ENCODE measurements at places on chromosomes 6 and 20. TPM values are rescaled to one million over a fixed set of nuclear protein-coding genes. Genes with fewer than 3 reads are reported as not detected.

- DNase-seq = no peak
- no peaks in the 10 kb centered on the region for H3K27me3 ChIP-seq
- no peaks in the 10 kb centered on the region for H3K36me3 ChIP-seq
- no peak overlapping the region for H3K4me3 ChIP-seq
- peak overlapping the region; percentile 75 for H3K27ac ChIP-seq
- peaks cover 19% of the 10 kb centered on the region for H3K4me1 ChIP-seq
Measured at GRCh38 chr20:44394702-44395460, 39.4 kb downstream of the HNF4A start.

DNA sequence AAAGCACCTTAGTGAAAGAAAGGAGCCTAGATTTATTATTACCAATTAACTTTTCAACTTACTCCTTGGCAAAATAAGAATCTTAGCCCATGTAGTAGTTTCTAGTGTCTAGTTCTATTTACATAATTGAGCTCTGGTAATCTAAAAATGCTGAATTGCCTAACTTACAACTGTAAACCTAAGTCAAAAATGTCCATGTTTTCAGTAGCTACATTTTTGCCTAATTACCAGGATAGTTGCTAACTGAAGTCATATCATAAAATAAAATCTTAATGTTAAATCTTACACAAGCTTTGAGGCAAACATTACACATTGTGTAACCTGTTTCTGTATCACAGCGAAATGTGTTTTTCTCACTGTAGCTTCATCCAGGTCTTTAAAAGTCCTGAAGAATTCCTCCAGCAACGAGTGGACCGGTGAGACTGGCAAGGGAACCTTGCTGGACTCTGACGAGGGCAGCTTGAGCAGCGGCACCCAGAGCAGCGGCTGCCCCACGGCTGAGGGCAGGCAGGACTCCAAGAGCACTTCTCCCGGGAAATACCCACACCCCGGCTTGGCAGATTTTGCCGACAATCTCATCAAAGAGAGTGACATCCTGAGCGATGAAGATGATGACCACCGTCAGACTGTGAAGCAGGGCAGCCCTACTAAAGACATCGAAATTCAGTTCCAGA, 7.6 kb upstream of the CLDN20 start:
- H3K4me3 ChIP-seq = no peak overlapping the region
- no peak overlapping the region for H3K27ac ChIP-seq
- peaks cover 18% of the 10 kb centered on the region for H3K36me3 ChIP-seq
- H3K4me1 ChIP-seq = peaks cover 3% of the 10 kb centered on the region
- H3K27me3 ChIP-seq = no peaks in the 10 kb centered on the region

DNA sequence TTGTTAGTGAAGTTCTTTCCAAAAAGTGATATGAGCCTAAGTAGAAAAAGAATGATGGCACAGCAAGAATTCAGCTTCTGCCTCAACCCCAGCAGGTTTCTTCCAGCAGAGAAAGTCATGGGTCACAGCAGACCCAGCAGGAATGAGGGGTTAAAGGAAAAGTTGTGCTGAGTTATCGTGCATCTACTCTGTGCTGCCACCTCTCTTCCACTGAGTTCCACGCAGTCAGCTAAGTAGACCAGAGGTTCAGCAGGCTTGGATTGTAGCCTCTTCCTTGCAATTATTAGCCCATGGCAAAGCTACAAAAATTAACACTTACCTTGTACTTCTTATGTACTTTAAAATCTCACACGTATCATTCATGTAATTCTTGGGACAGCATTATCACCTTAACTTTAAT, 510.8 kb downstream of the PTPRT start:
- H3K27ac ChIP-seq = no peak overlapping the region
- H3K27me3 ChIP-seq = peaks cover 8% of the 10 kb centered on the region
- H3K36me3 ChIP-seq = peaks cover 19% of the 10 kb centered on the region
- no peak for DNase-seq

DNA sequence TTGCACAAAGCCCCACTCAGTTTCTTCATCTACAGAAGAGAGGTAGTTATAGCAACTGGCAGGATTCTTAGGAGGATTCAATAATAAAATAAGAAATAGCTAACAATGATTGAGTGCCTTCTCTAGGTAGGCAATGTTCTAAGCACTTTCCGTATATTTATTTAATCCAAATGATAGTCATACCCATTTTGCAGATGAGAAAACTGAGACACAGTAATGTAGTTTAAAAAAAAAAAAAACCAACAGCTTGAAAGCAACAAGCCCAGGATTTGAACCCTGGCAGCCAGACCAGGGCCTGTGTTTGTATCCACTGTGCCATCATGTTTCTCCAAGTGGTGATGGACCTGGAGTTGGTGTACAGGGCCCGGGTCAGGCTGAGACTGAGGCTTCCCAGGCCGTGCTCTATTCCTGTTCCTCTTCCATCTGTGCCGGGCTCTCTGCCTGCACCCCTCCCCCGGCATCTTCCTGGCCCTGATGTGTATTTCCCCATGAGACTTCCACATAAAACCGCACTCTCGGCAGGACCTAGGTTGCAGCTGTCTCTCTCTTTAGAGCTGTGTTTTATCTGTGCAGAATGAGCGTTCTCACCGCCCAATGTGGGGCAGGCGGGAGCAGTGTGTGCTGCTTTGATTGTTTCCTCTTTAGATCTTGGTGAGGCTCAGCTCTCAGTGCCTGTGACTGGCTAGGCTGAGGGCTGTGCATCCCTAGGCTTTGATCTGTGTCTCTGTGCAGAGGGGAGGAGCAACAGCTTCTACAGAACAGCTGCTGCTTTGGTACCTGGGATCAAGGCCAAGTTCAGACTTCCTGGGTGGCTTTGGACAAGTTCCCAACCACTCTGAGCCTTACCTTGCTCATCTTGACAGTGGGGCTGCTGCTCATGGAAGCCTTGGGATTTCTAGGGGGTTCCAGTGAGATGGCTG, 49.5 kb downstream of the TOX2 start:
- H3K36me3 ChIP-seq = no peaks in the 10 kb centered on the region
- no peak overlapping the region for H3K27ac ChIP-seq
- H3K4me1 ChIP-seq = peaks cover 6% of the 10 kb centered on the region

DNA sequence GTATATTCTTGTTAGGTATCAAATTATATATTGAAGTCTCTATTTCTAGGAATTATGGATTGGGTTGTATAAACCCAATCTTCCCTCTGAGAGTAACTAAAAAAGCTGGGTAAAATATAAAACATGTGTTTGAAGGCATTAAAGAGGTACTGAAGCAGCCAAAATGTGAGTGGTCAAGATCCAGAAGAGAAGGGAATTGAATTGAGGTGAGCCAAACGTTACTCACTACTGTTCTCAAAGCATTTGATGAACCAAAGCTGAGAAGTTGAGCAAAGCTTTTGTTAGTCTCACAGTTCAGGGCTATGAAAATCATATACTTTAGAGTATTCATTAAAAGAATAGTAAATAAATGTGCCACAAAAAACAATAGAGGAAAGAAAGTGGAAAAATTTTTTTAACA, 365.8 kb downstream of the BCKDHB start:
- peaks cover 6% of the 10 kb centered on the region for H3K4me1 ChIP-seq
- H3K36me3 ChIP-seq = no peaks in the 10 kb centered on the region
- no peaks in the 10 kb centered on the region for H3K27me3 ChIP-seq

DNA sequence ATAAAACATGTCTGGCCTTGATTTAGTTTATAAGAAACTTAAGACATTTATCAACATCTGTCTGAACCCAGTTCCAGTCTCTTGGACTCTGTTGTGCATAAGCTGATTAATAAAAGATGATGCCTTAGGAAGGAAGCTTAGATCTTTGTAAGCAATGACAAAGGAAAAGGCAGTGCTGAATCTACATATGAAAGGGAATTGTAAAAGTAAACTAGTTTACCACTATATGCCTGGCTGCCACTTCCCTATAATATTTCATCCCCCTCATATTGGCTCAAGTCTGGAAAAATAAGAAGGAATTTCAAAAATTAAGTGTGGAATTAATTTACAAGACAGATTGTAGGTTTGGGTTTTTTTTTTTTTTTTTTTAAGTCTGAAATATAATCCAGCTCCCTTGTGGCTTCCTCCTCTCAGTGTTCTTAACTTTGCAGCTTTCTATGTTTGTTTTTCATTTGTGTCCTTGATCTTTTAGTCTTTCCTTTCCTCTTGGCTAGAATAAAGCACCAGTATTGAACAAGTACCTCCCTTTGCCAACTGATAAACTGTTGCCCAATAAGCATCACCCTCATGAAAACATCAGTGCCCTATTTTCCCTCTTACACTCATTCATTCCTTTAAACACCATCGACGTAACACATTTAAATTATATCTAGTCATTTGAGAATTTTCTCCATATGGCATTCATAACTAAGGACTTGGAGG, 146.7 kb upstream of the TBX18 start:
- H3K27me3 ChIP-seq = no peaks in the 10 kb centered on the region
- no peak overlapping the region for H3K4me3 ChIP-seq
- peaks cover 19% of the 10 kb centered on the region for H3K4me1 ChIP-seq
- no peaks in the 10 kb centered on the region for H3K36me3 ChIP-seq
- no peak for DNase-seq
- no peak overlapping the region for H3K27ac ChIP-seq

DNA sequence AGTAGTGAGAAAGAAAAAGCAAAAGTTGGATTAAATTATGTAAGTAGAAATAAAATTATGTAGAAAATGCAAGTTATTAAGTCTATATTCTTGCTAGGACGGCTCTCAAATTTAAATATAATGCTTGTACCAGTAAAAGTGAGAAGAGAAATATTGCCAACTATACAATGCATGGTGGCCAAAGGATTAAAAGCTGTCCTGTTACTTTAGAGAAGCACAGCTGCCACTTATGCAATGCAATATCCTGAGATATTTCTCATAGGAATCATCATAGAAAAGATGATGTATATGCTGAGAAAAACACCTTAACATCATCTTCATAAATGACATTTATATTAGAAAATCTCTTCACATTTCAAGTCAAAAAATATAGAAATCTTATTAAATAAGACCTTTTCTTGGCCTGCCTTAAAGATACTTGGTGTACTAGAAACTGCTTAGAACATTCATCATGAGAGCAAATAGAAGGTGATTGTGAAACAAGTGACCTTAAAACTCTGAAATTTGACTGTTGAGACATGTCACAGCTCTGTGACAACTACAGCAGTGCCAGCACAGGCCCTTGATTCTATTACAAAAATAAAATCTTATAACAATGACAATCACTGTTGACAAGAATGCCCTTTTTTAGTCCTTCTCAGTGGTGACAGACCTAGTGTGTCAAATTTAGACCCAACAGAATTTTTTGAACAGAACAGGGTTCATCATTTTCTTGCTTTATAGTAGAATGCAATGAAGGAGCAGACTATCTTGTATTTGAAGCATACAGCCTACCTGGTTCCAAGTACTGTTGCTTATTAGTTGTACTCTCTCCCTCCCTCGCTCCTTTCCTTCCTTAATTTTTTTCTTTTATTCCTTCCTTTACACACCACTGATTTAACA, 173.1 kb downstream of the CLVS2 start:
- H3K27me3 ChIP-seq = no peaks in the 10 kb centered on the region
- no peak overlapping the region for H3K27ac ChIP-seq
- no peak for DNase-seq
- no peaks in the 10 kb centered on the region for H3K4me1 ChIP-seq
- H3K4me3 ChIP-seq = no peak overlapping the region
- H3K36me3 ChIP-seq = no peaks in the 10 kb centered on the region

- peaks cover 40% of the 10 kb centered on the region for H3K4me1 ChIP-seq
- no peak overlapping the region for H3K27ac ChIP-seq
- H3K36me3 ChIP-seq = peaks cover 2% of the 10 kb centered on the region
- H3K27me3 ChIP-seq = no peaks in the 10 kb centered on the region
- no peak for DNase-seq
Measured at GRCh38 chr6:30207619-30208295, 5.4 kb downstream of the TRIM26 start.

- peak; percentile 35 for DNase-seq
- H3K4me1 ChIP-seq = peaks cover 34% of the 10 kb centered on the region
- peak overlapping the region; percentile 94 for H3K27ac ChIP-seq
- H3K4me3 ChIP-seq = peak overlapping the region; percentile 87
Measured at GRCh38 chr6:3228771-3229565, 1.5 kb upstream of the TUBB2B start.

DNA sequence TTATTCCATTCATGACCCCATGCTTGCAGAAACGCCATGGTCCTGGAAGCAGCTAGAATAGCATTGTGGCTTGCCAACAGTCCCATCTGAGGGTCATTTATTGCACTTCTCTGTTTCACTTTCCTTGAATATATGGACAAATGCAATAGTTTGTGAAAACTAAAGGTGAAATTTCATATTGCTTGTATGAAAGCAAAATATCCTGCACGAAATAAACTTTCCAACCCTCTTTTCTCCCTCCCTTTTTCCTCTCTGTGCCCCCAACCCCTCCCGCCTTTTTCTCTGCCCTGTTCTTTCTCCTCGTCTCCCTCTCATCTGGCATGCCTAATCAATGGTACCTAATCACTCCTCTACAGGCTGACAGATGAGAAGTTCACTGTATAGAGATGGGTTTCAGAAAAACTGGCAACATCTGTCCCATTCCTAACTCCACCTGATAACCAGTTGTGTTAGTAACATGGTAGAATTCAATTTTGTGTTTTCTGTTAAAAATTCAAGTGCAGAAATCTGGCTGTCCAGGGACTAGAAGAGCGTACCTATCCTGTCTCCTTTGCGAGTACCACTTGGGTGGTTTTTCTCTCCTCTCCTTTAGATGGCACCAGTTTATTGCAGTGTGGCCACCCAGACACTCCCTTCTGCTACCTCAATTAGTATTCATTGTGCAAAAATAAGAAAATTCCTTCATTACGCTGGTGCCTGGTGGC, 198.6 kb downstream of the FOXA2 start:
- no peaks in the 10 kb centered on the region for H3K27me3 ChIP-seq
- no peak overlapping the region for H3K4me3 ChIP-seq
- H3K36me3 ChIP-seq = no peaks in the 10 kb centered on the region
- H3K4me1 ChIP-seq = peaks cover 40% of the 10 kb centered on the region

GRCh38 chr6:112203577-112204349, 50.6 kb downstream of the LAMA4 start:
- H3K27me3 ChIP-seq = no peaks in the 10 kb centered on the region
- DNase-seq = no peak
- no peaks in the 10 kb centered on the region for H3K4me1 ChIP-seq
- H3K36me3 ChIP-seq = no peaks in the 10 kb centered on the region
- no peak overlapping the region for H3K4me3 ChIP-seq
- no peak overlapping the region for H3K27ac ChIP-seq

Gene OR2J3
- total RNA-seq = not detected

Gene OXT
- not detected for total RNA-seq

Gene FRK
- total RNA-seq = 8.6 TPM

Gene TXLNB
- total RNA-seq = not detected

Gene ZSCAN26
- 25.9 TPM for total RNA-seq

Gene PCK1
- total RNA-seq = not detected

Gene HLA-DQB1
- total RNA-seq = 6.1 TPM

Gene PRL
- not detected for total RNA-seq
